ENCODE measurements at places on chromosomes 2 and 18.

GRCh38 chr18:67926929-67927864, 410.7 kb upstream of the DSEL start:
- DNase-seq: no peak

DNA sequence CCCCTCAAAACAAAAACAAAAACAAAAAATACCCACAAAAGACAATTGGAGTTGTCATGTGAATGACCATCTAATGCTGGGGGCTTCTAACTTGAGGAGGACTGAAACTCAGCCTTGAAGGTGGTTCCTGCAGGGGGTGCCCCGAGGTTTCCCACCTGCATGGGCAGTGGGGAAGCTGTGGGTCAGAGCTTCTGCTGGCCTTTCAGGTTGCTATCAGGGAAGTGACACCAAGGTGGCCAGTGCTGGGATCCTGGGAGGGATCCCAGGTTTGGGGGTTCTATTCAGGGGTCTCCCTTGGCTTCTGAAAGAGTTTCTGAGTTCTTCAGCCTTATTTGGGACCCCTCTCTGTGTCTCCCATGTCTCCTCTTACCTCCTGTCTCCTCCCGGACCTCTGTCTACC, 62.8 kb downstream of the LDLRAD4 start:
- DNase-seq: no peak

DNA sequence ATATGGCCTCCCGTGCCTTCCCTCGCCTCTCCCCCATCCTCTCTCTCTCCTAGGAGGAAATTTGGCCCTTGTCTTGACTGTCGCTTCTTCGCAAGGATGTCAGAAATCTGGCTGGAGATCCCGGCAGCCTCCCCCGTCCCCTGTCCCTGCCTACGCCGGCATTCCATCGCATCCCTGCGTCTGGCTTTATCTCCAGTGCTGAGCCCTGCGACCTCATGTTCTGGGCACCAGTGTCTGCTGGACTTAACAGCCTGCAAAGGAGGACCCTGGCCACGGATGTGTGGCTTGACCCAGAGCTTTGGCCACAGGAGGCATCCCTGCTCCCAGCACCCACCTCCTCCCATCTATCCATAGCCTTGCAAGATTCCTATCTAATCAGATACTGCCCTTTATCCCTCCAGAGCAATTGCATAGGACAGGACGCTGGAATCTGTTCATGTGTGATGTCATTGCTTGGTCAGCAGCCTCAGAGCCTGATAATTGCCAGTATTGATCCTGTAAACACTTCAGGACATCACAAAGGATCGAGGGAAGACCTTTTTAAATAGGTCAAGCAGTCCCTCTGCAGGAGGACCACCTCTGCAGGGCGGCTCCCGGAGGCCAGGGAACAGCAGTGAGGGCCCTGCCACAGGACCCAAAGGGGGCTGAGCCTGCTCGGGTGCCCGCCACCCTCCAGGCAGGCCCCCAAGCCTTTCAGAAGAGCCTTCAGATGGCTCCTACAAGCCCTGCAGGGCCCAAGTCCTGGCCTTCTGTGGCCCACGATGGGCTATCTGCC, 168.2 kb downstream of the TWIST2 start:
- DNase-seq: no peak

DNA sequence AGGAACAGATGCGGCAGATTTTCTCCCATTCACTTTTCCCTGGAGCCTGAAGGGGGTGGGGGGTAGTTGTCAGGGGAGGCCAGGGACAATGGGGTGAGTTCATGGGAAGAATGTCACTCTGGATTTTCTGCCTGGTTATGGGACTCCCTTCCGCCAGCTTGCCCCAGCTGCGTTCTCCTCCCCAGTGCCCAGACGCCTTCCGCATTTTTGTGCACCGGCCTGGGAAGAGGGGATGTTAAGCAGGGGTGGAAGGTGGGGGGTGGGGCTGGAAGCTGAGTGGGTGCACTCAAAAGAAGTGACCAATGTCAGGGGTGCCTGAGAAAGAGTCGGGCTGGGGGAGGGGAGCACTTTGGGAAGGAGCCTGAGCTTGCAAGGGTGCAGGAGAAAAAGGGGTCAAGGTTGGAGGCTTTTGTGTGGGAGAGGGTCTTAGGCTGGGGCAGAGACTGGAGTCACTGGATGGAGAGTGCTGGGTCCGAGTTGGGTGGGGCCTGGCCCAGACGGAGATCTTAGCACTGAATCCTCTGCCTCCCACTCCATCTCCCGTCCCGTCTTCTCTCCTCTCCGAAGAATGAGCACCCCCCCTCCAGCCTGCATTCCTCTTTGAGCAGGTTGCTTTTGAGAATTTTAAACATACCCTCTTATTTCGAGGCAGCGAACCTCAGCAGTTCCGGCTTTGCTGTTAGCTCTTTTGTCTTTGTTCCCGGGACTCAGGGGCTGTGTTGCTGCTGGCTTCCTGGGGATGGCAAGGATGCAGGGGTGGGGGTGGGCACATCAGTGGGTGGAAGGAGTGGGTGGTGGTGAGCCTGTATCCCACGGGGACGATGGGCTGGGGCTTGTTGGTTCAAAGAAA, 2.7 kb downstream of the IGFBP2 start:
- DNase-seq: no peak

DNA sequence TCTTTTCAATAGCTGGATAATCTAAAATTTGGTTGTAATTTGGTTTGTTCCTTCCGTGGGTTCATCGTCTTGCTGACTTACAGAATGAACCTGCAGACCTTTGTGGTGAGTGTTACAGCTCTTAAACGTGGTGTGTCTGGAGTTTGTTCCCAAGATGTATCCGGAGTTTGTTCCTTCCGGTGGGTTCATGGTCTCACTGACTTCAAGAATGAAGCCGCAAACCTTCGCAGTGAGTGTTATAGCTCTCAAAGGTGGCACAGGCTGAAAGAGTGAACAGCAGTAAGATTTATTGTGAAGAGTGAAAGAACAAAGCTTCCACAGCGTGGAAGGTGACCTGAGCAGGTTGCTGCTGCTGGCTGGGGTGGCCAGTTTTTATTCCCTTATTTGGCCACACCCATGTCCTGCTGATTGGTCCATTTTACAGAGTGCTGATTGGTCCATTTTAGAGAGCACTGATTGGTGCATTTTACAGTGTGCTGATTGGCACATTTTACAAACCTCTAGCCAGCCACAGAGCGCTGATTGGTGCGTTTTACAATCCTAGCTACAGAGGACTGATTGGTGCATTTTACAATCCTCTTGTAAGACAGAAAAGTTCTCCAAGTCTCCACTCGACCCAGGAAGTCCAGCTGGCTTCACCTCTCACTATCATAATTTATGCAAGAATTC, 16.6 kb downstream of the RALB start:
- peak; percentile 13 for DNase-seq

DNA sequence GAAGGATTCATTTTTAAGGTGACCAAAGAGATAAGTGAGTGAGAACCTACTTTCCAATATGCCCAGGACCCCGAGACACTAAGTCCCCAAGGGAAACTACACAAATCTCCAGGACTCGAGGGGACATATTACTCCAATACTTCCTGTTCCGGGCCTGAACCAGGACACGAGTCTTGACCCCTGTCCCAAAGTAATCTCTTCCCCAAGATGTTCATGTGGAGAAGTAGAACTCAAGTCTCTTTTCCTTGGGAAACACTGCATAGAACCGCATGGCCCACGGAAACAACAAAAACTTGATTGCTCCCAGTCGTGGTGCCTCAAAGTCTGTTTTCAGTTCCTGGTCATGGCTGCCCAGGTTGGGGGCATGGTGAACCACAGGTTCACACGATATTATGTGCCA, 87.2 kb upstream of the ZEB2 start:
- DNase-seq: no peak

DNA sequence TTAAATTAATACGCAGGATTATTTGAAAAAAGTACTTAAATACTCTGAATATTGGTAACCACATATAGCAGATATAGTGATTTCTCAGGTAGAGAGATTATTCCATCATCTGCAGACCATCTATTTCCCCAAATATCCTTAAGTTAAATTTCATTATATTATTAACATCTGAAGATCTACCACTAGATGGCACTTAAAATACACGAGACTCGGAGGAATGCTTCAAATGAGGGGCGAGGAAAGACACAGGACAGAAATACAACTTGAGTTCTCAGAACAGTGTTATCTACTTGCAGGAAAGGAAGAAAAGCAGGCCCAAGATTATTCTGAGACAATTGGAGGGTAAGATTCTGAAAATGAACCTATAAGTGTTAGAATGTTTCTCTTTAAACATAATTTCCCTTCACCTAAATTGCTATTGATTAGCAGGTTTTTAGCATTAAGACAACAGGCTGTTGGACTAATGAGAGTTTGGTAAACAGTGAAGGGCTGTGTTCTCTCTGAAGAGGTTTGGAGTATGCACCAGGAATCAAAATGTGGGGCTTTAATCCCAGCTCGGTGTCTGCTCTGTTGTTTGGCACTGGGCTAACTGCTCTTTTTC, 76.9 kb upstream of the GCFC2 start:
- DNase-seq: no peak

DNA sequence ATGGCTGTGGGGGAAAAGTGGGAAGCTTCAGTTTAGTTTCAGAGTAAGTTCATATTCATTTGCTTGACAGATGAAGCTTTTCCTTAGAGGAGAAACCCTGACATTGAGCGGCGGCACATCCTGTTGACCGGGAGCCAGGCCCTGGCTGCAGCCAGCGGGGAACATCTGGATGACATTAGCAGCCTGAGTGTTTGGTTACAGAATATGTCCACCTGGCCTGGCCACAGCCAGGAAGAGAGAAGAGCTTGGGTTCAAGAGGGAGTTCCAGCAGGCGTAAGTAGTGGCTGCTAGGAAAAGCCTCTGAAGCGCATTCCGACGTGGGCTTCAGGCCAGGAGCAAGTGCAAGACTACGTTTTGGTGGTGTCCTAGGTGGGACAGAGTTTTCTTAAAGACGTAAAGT, 144.9 kb upstream of the MYCN start:
- DNase-seq: no peak
